Right renal cortex interstitium (tissue), 3 donors: ENCODE measurements at places on chromosomes 4 and X.

DNA sequence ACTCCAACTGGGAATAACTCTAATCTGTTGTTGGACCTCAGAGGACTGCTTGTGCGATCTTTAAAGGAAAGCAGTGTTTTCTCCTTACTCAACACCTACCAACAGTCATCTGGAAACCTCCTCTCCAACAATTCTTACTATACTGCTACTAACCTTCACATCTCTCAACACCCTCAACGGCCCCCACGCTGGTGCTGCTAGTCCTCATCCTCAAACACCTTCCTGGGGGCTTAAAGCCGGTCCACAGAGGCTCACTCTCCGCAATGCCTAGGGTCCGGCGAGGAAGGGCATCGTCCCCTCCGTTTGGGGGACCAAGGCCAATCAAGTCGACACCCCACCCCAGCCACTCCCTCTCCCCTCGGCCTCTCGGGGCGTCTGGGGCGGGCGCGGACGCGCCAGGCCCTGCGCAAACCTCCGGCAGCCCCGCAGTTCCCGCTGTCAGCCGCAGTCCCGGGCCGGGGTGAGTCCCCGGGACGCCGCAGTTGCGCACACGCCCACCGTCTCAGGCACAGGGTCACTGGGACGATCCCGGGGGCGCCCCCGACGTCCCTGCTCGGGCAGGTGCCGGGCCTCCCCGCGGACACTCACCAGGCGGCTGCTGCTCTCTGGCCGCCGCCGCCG is 418 bp downstream of the TAB3 start:
- DNase-seq = no peak

DNA sequence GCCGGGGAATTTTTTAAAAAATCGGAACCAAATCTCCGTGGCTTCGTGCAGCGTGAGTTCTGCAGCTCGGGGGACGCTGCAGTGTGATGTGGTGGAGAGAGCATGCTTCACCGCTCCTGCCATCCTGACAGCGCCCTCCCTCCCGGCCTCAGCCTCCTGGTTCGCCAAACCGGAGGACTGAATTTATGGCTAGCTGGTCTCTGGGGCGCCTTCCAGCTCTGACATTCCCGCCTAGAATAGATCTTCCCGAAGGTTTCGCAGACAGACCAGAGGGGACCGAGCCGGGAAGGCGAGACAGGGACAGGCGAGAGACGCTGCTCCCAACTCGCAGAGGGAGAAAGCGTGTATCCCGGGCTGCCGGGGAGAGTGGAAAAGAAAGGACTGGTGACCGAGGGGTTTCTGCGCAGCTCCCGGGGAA is 25.9 kb downstream of the HOPX start:
- DNase-seq = no peak

DNA sequence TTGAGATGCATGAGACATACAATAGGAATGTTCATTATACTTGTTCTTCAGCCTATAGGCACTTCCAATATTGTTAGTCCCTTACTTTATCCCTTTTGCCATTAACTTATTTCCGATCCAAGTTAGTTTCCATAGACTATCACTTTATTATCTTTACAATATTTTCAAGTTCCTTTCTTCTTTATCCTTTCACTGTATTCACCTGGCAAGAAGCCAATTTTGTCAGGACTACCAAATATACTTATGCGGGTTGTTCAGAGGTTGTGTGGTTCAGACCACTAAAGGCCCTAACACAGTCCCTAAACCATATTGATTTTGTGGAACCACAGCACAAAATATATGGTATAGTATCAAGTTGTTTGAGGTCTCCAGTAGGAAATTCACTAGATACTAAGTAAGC is 245.0 kb upstream of the HTR2C start:
- DNase-seq = no peak

- DNase-seq = no peak
Measured at GRCh38 chrX:63765712-63766111, 19.3 kb downstream of the ARHGEF9 start.

DNA sequence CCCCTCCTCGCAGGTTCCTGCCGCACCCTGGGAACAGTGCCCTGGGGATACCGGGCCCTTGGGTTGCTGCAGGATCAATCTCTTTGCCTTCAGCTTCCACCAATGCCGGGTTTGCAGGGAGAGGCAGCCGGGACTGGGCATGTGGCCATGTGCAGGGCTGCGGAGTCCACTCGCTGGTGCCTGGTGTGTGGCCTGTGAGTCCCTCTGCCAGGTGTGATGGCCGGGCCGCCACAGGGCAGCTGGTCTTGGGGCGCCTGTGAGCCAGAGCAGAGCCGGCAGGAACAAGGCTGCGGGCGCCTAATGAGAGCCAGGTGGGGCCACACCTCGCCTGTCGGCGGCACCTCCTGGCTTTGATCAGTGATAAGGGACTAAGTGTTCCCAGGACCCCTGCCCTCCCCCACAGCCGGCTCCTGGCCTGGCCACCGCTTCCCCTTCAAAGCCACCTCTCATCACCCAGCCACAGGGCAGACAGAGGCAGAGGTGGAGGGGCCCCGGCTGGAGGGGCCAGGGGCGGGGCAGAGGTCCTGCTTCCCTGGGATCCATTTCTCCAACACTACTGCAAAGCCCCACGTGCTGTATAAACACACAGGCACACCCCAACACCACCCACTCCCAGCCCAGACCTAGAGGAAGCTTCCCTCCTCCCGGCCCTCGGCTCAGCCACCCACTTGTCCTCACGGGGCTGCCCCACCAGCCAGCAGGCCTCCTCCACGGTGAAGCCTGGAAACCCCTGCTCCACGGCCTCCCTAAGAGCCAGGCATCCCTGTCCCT is 132.7 kb downstream of the CPZ start:
- no peak for DNase-seq

GRCh38 chrX:153381684-153382532 is 19.2 kb downstream of the PNMA6E start:
- DNase-seq = peak; percentile 60

GRCh38 chr4:25095837-25096236 is 64.4 kb downstream of the SEPSECS start:
- no peak for DNase-seq
